ENCODE measurements at places on chromosomes 2 and 18. TPM values are rescaled to one million over a fixed set of nuclear protein-coding genes. Genes with fewer than 3 reads are reported as not detected.

CHST9 gene
- not detected for polyA plus RNA-seq

IL1B gene
- not detected for polyA plus RNA-seq

DNA sequence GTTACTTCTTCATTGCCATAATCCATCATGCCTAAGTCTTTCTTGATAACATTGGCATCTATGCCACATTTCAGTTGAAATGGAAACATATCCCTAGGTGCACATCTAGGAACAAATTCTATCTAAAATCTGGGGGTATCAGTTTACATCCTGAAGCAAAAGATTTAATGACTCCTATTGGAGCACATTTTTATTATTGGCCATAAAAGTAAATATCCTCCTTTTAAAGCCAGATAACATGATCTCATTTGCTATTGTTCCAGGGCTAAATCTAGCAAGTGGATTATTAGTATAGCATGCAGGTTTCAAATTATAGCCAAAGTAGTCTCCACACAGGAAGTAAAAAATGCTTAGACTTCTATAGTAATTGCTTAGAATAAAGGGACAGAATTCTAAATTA, 193.2 kb downstream of the CDH2 start:
- no peak overlapping the region for H3K4me3 ChIP-seq
- H3K27me3 ChIP-seq, result no peaks in the 10 kb centered on the region
- H3K4me1 ChIP-seq, result no peaks in the 10 kb centered on the region
- no peak overlapping the region for H3K27ac ChIP-seq

OR6B2 gene
- not detected for polyA plus RNA-seq

TFPI gene
- not detected for polyA plus RNA-seq

- H3K27me3 ChIP-seq, result no peaks in the 10 kb centered on the region
- H3K27ac ChIP-seq, result no peak overlapping the region
- no peak for DNase-seq
Measured at GRCh38 chr2:201831469-201831868, 25.1 kb downstream of the CDK15 start.

GRCh38 chr2:160257743-160258491, 57.8 kb upstream of the ITGB6 start:
- DNase-seq, result no peak
- no peak overlapping the region for H3K4me3 ChIP-seq
- H3K27me3 ChIP-seq, result no peaks in the 10 kb centered on the region
- H3K4me1 ChIP-seq, result no peaks in the 10 kb centered on the region
- no peaks in the 10 kb centered on the region for H3K36me3 ChIP-seq
- H3K27ac ChIP-seq, result no peak overlapping the region

- no peak overlapping the region for H3K4me3 ChIP-seq
Measured at GRCh38 chr2:182359990-182360662, 66.7 kb downstream of the PDE1A start.

SLC30A3 gene
- not detected for polyA plus RNA-seq

DNA sequence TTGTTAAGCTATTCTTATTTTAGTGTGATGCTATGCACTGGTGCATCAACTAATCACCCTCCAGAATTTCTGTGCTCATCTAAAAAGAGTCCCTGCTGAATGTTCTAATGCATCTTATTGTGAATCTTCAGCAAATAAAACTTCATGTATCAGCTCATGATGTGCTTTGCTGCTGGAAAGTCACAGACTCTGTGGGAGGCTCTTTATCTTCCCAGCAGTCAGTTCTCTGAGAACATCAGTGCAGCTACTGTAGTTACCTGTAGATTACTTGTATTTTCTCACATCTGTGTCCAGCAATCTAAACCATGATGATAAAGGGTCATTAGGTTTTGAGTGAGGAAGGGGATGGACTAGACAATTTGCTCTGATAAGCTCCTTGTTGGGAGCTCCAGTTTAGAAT, 141.6 kb upstream of the SP3 start:
- H3K4me1 ChIP-seq, result no peaks in the 10 kb centered on the region
- H3K27me3 ChIP-seq, result no peaks in the 10 kb centered on the region
- H3K36me3 ChIP-seq, result no peaks in the 10 kb centered on the region
- no peak overlapping the region for H3K27ac ChIP-seq
- DNase-seq, result no peak
- H3K4me3 ChIP-seq, result no peak overlapping the region

DNA sequence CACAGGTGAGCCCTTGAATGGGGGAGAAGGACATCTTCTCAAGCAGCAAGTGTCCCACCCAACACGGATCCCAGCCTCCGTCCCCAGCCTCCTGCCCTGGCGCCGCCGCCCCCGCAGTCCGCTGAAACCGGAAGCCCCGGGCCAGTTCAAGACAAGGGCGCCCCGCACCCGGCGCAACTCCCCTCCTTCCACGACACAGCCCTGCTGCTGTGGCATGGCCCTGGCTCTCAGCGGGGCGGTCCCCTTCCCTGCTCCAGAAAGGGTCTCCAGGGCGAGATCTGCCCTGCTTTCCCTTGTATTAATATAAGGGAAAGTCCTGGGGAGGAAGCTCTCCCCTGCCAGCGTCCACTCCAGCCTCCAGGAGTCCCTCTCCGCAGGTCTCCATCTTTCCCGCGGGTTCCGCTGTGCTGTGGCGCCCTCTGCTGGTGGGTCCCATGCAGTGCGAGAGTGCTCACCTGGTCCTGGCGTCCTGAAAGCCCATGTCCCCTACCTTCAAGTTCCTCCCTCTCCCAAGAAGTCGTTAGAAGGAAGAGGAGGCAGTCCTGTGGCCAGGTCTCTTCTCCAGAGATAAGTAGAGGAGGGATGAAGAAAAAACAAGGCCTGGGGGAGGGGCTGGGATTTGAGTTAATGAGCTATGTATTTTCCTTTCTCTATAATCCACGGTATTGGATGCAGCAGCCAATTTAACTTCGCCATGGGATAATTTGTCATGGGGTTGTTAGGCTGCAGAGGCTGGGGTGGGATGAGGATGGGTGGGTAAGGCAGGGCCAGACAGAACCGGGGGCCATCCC, 176.0 kb downstream of the SMAD2 start:
- H3K4me3 ChIP-seq, result no peak overlapping the region
- no peak overlapping the region for H3K27ac ChIP-seq
- H3K36me3 ChIP-seq, result no peaks in the 10 kb centered on the region
- H3K27me3 ChIP-seq, result no peaks in the 10 kb centered on the region

- no peak overlapping the region for H3K27ac ChIP-seq
- H3K27me3 ChIP-seq, result no peaks in the 10 kb centered on the region
- no peak for DNase-seq
- H3K4me3 ChIP-seq, result no peak overlapping the region
- H3K4me1 ChIP-seq, result no peaks in the 10 kb centered on the region
- peaks cover 32% of the 10 kb centered on the region for H3K36me3 ChIP-seq
Measured at GRCh38 chr2:3430172-3430571, 50.7 kb downstream of the TRAPPC12 start.
